ENCODE measurements at places on chromosomes 12 and 14.

DNA sequence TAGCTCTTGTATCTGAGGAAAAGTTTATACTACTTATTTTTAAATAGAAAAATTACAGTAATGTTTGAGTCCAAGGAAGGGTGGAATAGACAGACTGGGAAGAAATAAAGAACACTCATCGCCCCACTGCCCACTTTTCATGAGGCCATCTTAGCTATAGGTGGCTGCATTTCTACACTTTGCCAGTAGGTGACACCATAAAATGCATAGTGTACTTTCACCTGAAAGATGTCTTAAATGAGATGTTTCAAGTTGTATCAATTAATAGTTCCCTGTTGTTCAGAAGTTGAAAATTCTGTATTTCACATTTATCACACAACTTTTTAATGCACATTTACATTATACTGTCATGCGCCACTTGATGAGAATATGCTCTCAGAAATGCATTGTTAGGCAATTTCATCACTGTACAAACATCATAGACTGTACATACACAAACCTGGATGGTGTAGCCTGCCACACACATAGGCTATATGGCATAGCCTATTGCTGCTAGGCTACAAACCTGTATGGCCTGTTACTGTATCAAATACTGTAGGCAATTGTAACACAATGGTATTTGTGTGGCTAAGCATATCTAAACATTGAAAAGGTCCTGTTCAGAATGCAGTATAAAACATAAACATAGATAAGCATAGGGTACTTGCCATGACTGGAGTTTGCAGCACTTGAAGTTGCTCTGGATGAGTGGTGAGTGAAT, 27.6 kb downstream of the PMCH start:
- DNase-seq: no peak

GRCh38 chr14:94021001-94021400, 5.1 kb upstream of the OTUB2 start:
- no peak for DNase-seq

DNA sequence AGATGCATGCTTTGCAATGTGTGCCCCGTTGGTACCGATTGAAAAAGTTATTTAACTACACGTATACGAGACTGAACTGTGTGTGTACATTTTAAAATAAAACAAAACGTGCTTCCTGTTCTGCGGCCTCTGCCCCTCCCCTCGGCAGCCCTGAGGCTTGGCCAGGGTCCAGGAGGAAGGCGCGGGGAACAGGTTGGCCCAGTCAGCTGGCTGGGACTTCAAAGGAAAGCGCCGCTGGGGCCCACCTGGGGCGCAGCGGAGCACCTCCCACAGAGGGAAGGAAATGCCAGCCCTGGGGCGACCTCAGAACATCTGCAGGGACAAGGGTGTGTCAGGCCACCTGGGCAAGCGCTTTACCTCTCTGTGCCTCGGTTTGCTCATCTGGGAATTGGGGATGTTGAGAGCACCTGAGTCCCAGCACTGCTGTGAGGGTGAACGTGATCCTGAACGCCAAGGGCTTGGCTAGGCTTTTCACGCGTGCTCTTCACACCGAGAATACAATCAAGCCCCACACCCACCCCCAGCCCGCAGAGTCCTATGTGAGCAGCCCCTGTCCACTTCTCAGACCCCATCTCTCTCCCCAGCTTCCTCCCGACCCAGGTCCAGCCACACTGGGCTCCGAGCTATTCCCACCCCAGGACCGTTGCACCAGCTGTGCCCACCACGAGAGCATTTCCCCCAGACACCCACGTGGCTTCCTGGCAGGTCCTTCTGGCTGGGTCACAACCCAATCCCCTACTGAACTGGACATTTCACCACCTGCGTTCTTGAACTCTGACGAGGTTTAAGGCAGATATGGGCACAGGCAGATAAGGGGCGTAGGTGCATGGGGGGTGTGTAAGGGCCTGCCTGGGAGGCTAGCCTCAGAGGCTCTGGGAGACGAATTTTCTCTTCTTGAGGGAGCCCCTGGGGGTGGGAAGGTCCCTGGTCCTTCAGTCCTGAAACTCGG, 41.9 kb upstream of the NCOR2 start:
- peak; percentile 92 for DNase-seq

GRCh38 chr12:104582739-104583138, 126.0 kb downstream of the CHST11 start:
- no peak for DNase-seq

DNA sequence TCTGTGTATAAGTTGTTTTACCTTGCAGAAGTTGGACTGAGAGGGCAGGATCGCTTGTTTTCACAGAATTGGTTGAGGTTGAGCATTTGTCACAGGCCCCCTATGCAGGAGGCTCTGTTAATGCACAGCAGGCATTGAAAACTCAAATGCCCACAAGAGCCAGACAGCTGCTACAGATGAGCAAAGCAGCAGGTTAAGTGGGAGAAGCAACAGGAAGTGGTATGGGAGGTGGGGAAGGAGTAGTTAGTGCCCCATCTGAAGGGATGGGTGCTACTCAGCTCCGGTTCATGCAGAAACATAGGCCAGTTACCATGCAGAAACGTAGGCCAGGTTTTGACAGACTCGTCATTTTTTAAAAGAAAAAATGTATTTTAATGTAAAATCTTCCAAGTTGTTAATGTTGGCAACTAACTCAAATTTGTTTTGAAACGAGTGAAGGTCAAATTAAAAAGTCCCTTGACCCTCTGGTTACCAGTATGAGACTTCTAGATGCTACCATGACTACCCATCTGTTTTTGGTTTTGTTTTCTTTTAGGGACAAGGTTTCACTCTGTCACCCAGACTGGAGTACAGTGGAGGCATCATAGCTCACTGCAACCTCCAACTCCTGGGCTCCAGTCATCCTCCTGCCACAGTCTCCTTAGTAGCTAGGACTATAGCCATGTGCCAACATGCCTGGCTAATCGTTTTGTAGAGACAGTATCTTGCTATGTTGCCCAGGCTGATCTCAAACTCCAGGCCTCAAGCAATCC, 84.7 kb upstream of the FRMD6 start:
- no peak for DNase-seq

DNA sequence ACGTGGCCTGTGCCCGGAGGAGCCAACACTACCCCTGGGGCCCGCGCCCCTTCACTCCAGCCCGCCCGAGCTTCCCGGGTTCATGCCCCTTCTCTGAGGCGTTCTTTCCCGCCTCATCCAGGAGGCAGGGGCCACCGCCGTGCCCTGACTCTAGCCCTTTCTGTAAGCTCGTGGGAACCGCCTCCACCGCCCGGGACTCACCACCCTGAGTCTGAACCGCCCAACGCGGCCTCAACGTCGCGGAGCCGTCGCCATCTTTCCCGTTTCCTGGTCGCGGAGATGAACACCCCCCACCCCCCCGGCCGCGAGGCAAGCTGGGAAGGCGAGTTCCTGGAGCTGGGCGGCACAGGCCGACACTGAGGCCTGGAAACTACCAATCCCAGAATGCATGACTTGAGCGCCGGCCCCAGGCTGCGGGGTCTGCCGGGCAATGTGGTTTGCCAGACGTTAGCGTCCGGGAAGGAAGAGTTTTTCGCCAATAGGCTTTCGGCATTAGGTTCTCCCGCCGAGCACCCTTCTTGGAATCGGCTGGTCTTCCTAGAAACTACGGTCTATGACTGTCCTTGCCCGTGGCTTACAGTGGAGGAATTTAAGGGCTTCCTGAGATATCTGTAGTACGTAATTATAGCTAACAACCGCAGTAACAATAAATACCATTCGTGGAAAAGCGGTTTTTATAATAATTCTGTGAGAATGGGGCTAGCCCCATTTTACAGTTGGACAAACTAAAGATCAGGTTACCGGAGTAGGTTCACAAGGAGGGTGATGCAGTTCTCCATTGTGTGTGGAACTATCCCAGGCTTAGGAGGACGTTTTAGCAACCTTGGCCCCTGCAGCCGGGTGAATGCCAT, at the start of gene DDX23:
DDX23 (minus strand) TSS at position 281 of the 851 bp plus-strand sequence. CDS start 6,381 bp downstream, outside the sequence.
- peak; percentile 90 for DNase-seq

DNA sequence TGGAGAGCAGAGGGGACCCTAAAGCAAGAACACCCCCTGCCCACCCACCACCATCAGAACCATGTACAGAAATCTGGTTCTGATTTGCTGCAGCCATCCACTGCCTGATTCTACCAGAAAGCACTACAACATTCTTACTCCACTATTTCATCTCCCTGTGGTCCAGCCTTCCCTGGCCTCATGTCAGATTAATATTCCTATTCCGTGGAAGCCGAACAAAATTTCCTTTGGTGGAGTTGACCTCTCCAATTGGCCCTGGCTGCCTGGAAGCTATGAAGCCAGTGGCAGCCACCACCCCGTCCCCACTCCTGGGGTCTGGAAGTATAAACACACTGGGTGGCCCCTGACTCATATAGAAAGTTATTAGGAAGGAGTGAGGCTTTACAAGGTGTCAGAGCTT, 60.2 kb downstream of the ANO2 start:
- no peak for DNase-seq

- no peak for DNase-seq
These were observed 57.3 kb downstream of the GALNT16 start for GRCh38 chr14:69317102-69317755.

- no peak for DNase-seq
These were observed 1104.0 kb downstream of the SLC6A15 start for GRCh38 chr12:83808591-83808990.

- DNase-seq: no peak
These were observed 58.6 kb upstream of the PARP11 start for GRCh38 chr12:3931776-3932175.

- no peak for DNase-seq
These were observed 145.6 kb upstream of the SLCO1B1 start for GRCh38 chr12:20985399-20985798.

- no peak for DNase-seq
These were observed 10.1 kb downstream of the KRT77 start for GRCh38 chr12:52693261-52693660.

DNA sequence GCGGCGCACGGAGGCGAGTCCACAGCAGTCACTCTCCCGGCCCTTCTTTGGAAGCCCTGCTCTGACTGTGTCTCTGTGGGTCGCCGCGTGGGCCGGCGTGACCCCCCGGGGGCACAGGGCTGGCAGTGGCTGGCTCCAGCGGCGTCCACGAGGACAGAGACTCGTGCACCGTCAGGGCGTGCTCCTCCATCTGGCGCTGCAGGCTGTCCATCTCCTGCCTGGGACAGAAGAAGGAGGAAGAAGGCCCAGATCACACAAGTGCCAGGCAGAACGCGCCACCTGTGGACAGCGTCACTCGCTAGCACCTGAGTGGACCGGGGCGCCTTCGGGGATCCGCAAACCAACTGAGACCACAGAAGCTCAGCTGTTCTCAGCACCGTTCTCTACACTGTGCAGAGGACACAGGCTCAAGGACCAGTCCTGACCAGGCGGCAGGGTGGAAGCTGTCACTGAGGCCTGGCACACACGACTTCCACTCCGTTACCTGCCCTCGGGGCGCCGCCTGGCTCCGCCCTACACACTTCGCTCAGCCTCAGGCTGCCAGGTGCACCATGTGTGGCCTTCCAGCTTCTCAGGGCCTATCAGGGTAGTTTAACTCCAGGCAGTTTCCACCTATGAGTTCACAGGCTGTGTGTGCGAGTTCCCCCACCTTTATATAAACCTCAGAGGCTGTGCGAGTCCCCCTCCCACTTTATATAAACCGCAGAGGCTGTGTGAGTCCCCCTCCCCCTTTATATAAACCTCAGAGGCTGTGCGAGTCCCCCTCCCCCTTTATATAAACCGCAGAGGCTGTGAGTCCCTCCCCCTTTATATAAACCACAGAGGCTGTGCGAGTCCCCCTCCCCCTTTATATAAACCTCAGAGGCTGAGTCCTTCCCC, 11.7 kb upstream of the ANKLE2 start:
- DNase-seq: no peak

DNA sequence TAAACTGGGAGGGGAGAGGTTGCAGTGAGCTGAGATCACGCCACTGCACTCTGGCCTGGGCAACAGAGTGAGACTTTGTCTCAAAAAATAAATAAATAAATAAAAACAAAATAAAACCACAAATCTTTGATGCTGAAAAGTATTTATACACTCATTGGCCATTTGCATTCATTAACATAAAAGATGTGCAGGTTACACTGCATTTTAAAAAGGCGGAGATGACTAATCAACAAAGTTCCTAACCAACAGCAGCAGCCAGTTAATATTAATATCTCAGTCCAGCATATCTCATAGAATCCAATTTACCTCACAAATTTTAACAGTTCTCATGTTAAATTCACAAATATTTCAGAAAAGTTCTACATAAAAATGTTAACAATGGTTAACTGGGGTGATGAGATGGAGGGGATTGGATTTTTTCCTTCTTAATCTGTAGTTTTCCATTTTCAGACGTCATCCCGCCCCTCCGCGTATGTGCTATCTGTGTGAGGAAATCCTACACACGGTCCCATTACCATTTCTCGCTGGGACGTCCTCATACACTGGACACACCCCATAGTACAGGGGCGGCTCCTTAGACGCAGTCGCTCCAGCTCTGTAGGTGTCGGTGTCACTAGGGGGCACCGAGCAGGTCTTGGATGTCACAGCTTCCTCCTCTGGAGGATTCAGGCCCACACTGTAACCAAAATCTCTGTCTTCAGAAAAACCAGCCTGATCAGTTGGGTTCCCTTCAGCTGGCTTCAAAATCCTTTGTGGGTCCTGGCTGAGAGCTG, 7.3 kb downstream of the ANKLE2 start:
- DNase-seq: no peak

DNA sequence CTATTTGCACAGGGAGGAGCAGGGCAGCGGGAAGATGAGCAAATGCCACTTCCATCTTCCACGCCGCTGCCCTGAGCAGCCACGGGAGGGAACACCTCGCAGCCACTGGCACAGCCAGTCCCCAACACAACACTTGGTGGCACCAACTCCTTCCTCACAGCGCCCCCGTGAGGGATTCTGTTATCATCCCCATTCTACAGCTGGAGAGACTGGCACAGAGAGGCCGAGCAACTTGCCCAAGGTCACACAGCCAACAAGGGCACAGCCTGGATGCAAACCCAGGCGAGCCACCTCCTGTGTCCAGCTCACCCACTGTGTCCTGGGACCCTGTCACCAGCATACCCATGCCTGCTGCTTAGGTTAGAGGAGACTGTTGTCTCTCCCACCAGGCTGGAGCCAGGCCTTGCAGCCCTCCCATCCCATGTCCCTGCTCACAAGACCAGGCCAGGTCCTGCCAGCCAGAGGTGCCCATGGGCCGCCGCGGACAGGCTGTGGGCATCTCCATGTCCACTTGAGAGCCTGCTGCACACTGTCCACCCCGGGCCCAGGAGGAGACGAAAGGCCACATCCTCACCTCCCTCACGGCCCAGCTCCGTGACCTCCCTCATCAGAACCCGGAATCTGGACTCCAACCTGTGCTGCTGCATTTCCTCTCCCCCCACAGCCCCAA, 57.0 kb downstream of the NCOR2 start:
- no peak for DNase-seq
